ENCODE measurements at places on chromosomes 1 and 21.

- no peak for DNase-seq
Observed at GRCh38 chr21:36640721-36641244, 58.1 kb upstream of the SIM2 start.

DNA sequence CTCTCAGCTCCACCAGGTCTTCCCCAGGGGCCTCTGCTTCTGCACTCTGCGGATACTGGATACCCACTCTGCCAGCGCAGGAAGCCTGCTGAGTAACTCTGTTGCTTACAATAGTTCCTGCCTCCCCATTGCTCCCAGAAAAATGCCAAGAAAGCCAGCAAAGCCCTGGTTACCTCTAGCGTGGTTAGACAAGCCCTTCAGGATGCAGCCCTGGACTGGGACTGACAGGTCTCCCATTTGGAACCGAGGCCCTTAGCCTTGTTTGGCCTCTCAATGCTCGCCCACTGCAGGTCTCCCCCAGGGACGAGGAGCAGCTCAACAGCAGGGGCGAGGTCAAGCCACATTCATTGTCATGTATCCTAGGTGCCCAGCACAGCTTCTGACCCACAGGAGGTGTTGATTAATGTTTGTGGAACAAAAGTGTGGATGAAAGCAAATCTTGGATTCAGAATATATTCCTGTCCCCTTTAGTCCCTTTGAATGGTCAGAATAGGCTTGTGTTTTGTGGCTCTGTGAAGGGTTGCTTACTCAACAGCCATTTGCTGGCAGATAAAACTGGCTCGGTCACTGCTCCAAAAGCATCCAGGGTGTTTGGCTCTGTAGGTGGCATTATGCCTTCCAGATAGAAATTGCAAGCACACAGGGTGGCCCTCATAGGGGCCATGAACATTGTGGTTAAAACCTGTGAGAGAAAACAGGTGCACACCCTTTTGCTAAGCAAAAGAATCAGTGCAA is 58.9 kb downstream of the C1orf198 start:
- no peak for DNase-seq

- no peak for DNase-seq
Observed at GRCh38 chr1:84997667-84998600, 1.0 kb upstream of the MCOLN2 start.

GRCh38 chr1:27137544-27138075 is 17.3 kb downstream of the SLC9A1 start:
- DNase-seq: no peak

- no peak for DNase-seq
Observed at GRCh38 chr1:15799928-15800835, 7.3 kb downstream of the UQCRHL start.

- no peak for DNase-seq
Observed at GRCh38 chr1:39729030-39729429, 9.7 kb upstream of the PPIE start.

GRCh38 chr1:201009962-201010645 is 13.4 kb downstream of the KIF21B start:
- DNase-seq: no peak

DNA sequence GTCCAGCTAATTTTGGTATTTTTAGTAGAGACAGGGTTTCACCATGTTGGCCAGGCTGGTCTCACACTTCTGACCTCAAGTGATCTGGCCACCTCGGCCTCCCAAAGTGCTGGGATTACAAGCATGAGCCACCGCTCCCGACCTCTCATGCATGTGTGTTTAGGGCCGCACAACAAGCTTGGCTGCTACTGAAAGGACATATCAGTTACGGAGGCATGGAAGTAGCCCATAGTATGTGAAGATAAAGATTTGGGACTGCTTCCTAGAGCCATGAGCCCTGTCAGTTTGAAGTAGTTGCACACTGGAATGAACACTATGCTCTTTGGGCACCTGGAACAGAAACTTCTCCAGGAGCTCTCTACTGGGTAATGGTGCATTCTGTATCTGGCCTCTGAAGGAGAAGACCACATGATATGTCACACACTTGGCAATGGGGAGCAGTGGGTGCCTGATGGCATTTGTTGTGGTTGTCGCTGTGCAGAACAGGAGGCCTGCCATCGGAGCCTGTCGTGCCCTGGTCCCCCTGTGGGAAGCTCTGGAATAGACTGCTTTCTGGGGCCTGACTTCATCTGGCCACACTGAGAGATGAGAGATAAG is 144.7 kb upstream of the KIF26B start:
- no peak for DNase-seq

DNA sequence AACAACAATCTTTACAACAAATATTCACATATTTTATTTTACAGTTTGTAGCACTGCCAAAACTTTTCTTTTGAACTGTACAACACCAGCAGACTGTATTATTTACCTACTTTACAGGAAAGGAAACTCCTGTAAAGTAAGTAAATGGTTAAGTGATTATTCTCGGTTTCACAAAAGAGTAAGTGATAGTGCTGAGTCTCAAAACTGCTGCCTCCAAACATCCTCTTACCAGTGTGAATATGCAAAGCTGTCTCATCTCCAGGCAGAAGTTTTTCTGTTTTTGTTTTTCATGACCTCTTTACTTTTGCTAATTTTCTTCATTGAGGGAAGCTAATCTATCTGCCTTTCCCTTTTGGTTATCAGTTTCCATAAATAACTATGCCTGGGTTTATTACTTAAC is 286.7 kb downstream of the SRGAP2C start:
- DNase-seq: no peak

DNA sequence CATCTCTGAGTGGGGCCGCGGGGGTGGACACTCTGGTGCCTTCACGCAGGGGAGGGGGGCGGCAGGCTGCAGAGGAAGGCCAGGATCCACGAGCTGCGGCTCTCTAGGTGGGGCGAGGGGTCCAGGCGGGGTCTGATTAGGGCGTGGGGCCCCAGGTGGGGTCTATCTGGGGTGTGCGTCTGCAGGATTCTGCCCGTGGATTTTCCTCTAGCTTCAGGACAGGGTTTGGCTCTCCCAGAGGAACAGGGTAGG is 6.3 kb downstream of the JMJD4 start:
- DNase-seq: no peak

- no peak for DNase-seq
Observed at GRCh38 chr21:36403713-36404112, 18.5 kb downstream of the CHAF1B start.

DNA sequence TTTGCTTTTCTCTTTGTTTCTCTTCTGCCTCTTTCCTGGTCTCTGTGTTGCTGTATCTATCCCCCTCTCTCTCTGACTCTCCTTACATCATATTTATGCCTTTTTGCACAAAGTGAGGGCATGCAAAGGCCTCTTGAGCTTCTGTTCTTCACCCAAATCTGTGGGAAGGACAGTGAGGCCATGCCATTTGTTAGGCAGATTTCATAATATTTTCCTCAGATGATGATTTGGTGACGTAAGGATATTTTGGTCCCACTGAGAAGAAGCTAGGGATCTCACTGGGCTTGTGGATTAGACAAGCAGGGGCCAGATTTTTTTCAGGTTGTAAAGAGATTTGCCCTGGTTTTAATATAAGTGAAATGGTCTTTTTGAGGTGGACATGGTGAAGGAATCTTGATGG is 249.4 kb upstream of the USP24 start:
- no peak for DNase-seq

DNA sequence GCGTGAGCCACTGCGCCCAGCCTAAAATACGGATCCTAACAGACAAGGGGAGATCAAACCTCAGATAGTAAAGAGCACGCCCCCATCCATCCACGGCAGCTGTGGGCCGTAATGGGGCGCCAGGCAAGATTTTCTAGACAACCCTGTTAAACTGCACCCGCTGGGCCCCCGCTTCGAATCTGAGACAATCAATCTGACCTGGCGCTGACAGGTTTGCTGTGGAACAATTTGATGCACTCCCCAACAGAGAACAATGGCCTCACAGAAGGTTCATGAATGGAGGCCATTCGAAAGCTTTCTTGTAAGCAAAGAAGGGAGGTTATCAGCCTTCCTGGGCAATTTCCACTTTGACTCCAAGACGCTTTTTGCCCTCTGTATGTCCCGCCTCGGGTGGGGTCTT is 30.5 kb downstream of the CLSTN1 start:
- no peak for DNase-seq

DNA sequence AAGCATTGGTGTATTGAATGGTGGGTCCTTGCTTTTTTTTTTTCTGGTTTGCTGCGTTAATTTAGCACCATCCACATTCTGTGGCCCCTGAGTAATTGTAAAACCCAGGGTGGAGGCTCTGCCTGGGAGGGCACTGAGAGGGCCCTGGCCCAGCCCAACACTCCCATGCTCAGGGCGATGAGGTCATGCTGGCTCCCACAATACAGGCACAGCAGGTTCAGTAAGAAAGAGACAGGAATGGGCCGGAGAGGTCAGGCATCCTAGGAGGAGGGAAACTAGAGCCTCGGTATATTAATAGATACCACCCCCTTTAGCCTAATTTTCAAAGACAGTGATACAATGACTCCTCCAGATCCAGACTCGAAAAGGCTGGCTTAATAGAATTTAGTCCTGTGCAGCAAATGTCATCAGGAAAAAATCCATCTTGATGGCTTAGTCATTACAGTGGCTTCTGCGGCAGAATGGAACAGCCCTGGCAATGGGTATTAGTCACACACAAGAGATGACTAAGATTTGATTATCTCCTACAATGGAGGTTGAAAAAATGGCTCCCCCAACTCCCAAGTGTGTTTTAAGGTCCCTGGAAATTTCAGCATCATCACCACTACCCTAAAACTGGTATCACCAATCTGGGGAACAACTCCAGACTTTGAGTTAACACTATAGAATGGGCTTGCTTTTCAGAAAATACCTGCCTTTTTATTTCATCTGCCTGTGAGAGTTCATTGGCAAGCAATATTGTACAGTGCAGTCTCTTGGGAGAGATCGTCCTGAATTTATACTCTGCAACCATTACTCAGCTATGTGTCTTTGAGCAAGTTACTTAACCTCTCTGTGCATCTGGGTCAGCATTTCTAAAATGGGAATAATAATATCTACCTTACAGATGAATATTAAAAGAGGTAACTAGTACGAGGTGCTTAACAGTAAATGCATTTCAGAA is 43.9 kb upstream of the LYST start:
- DNase-seq: no peak

- DNase-seq: no peak
Observed at GRCh38 chr1:234907940-234908405, 220.7 kb downstream of the TOMM20 start.

DNA sequence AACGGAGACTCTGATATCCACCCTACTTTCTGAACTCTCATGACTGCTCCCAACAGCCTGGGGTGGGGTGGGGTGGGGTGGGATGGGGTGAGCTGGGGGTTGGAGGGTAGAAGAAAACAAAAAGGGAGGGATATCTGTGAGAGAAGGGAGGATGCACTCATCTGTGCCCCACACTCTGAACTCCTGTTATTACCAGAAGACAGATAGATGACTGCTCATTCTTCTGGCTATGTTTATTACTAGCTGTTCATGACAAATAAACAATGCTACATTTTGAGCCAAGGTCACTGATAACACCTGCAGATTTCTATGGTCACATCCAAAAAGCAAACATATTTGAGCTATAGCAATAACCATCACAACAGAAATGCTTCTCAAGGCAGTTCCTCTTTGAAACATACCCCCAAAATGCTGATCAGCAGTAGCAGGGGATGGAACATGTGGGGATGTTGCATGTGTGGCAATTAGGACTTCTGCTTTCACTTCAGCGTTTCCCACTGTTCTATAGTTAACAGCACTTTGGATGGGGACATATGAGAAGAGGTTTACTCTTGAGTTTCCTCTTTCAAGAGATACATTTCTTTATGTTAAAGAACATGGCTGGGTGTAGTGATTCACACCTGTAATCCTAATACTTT is 43.3 kb downstream of the GPR3 start:
- no peak for DNase-seq

GRCh38 chr21:33968080-33968994 is 52.7 kb upstream of the ATP5PO start:
- DNase-seq: no peak

- DNase-seq: no peak
Observed at GRCh38 chr1:31376375-31377134, 3.7 kb upstream of the FABP3 start.

DNA sequence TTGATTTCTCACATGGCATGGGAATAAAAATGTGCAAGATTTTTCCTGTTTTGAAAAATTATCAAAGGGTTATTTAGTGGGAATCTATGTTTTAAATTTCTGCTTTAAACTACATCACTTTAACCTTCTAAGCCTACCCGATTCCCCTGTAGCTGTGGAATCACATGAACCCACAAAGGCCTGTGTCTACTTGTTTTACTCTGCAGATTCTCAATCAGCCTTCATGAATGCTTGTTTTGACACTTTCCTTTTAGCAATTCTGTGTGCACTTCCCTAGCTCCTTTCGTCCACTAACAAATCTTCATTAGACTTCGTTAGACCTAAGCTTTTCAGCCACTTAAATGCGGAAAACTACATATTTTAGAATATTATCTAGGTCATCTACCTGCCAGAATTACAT is 56.0 kb upstream of the C1orf21 start:
- DNase-seq: no peak

GRCh38 chr1:205832326-205832751 is 17.6 kb downstream of the PM20D1 start:
- DNase-seq: no peak

DNA sequence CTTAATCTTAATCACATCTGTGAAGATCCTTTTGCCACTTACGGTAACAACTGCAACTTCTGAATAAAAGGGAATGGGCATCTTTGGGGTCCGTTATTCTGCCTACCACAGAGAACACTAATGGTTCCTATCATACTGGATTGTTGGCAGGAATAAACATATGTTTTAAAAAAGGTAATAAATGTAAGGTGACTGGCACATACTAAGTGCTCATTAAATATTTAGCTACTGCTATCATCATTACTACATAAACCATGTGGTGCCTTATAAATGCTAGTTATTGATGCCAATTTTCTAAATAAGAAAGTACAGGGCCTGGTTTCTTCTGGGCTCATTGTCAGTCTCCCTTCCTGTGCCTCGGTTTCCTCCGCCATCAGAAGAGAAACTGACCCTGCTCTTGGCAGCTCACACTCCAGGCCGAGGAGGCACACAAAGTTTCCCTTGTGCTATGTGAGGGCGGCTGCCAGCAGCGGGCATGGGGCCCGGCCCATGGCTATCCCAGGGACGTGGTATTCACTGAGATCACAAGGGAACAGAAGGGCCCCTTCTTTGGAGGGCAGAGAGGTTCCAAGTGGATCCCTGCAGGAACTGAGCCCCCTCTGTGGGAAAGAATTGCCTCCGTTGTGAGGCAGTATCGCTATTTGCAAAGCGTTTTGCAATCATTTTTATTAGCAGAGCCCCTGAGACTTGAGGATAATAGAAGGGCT is 26.2 kb downstream of the NAV1 start:
- DNase-seq: no peak

- DNase-seq: no peak
Observed at GRCh38 chr1:222892137-222892769, 77.4 kb downstream of the DISP1 start.

- DNase-seq: no peak
Observed at GRCh38 chr1:1073743-1074587, at the start of gene RNF223. Gene RNF223, minus strand, starts transcription at chr1:1074306. Its CDS starts 1,740 bp downstream, at chr1:1072566.

GRCh38 chr1:98688110-98688739 is 26.7 kb downstream of the SNX7 start:
- no peak for DNase-seq

GRCh38 chr21:45018131-45019075 is 56.0 kb upstream of the ADARB1 start:
- no peak for DNase-seq
